NCI-H2081 treated with DMSO at 0.1 percent for 48 hours (cell line): ENCODE measurements at places on chromosomes 16 and 17.

- DNase-seq = no peak
Measured at GRCh38 chr16:4726616-4727015, 7.5 kb downstream of the ANKS3 start.

- no peak for DNase-seq
Measured at GRCh38 chr16:89507214-89507833, 879 bp upstream of the SPG7 start.

GRCh38 chr16:85753976-85754375 is 3.1 kb upstream of the C16orf74 start:
- no peak for DNase-seq

DNA sequence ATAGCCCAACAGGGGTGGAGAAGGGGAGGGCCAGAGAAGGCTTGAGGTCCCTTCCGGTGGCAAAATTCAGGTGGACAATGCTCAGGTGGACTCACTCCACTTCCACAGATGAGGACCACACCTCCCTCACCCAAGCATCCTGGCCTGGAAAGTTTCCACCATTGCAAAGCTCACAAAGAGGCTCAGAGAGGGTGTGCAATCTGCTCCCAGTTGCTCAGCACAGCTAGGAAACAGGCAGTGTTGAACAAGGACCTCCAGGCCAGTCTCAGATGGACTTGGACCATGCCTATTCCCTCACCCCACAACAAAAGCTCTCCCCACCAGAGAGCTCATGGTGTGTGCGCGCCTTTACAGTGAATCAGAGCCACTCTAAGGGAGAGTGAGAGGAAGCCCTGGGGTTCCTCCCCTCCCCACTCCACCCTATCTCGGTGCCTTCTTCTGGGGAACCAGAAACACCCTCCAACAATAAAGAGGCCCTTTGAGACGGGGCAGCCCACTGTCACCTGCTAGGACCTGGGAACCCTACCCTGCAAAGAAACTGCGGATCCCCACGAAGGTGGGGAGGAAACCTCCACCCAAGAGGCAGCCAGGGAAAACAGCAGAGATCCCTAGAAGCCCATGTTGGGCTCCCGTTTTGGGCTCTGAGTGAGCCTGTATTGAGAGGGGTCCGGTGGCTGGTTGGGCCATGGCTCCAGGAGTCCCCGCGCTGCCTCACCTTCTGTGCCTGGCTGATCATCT is 1.6 kb downstream of the FAM83G start:
- no peak for DNase-seq

DNA sequence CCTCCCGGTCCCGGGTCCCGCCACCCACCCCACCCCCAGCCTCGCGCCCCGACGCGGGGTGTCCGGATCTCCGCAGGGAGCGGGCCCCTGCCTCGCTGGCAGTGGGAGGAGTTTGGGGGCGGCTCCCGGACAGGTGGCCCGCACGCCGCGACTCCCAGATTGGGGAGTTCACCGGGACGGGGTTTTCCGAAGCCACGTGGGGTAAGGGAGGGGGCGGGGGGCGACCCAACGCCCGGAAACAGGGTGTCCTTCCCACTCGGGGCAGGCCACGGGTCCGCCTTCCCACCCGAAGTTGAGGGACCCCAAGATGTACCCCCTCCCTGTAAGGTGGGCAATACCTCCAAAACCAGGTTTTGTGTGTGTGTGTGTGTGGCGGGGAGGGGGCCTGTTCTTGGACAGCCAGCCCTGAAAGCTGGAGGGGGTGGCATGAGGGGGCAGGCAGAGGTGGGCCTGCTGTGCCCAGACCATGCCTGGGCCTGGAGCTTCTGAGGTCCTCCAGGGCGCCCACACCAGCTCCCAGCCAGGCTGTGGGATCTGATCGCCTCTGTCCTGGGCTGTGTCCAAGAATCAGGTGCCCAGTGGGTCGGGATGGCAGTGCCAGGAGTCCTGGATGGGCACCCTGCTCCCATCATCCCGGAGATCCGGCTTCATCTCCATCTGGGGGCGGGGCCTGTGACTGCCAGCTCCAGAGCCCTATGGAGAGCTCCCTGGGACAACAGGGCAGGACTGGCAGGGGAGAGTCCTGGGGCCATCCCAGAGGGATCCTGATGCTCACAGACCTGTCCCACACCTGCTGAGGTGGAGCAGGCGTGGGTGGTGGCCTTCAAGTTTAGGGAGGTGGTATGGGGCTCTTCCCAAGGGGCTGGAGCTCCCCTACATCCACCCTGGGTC is 767 bp downstream of the SYNGR2 start:
- no peak for DNase-seq

GRCh38 chr16:84735849-84736586 is 36.2 kb downstream of the USP10 start:
- DNase-seq = no peak

DNA sequence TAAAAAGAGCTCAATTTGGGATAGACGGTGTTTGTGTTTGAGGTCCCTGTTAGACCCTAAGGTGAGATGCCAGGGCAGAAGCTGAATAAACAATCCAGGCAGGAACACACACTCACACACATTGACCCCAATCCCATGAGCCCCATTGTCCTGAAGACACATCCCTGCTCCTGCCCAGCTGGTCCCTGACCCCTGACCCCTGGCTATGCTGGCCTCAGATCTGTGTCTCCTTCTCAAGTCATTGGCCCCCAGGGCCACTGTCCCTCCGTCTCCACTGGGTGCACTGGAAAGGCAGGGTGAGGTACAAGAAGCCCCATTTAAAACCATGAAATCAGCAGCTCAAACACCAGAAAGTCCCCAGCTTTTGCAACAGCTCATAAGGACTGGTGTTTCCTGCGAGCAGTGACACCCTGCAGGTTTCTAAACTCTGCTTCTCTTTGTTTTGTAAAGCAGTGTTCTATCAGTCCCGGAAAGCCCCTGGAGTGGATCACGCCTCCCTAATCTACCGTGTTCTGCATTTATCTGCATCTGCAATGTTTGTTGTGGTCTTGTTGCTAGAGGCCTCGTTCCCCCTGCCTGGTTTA is 18.0 kb upstream of the ASGR2 start:
- no peak for DNase-seq

GRCh38 chr17:58229881-58230280 is 8.5 kb upstream of the LPO start:
- DNase-seq = no peak

- DNase-seq = no peak
Measured at GRCh38 chr16:69195369-69196029, 8.5 kb downstream of the SNTB2 start.

- no peak for DNase-seq
Measured at GRCh38 chr16:2897110-2897509, 14.1 kb downstream of the FLYWCH2 start.

- no peak for DNase-seq
Measured at GRCh38 chr16:84000989-84001642, 33.1 kb downstream of the NECAB2 start.

DNA sequence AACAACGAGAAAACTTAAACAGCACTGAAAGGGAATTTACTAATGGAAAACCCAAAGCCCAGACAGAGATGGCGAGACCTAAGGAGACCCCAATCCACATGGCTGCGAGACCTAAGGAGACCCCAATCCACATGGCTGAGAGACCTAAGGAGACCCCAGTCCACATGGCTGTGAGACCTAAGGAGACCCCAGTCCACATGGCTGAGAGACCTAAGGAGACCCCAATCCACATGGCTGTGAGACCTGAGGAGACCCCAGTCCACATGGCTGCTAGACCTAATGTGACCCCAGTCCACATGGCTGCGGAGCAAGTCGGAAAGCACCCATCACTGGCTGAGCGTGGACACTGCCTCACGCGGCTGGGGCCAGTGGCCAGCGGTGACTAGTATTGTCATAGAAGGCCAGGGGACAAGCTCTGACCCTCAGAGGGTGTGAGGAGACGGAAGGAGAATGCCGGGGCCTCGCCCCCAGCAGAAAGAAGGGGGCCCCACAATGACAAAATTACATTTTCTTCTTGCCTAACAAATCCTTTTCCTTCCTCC is 241.8 kb downstream of the C16orf95 start:
- DNase-seq = no peak
